BJ (cell line): ENCODE measurements at places on chromosomes 5 and 9. TPM values are rescaled to one million over a fixed set of nuclear protein-coding genes. Genes with fewer than 3 reads are reported as not detected.

SARDH gene
- polyA plus RNA-seq = 0.12 and 0.53 TPM in 2 replicates

PTPRD gene
- 0.39 and 0.48 TPM in 2 replicates for polyA plus RNA-seq

HNRNPA0 gene
- polyA plus RNA-seq = 10.2 and 10.3 TPM in 2 replicates

BTNL3 gene
- not detected in 2 replicates for polyA plus RNA-seq

COL23A1 gene
- polyA plus RNA-seq = not detected in 2 replicates

CCDC192 gene
- not detected in 2 replicates for polyA plus RNA-seq

TMOD1 gene
- 0.06 and 0.15 TPM in 2 replicates for polyA plus RNA-seq

WNT8A gene
- polyA plus RNA-seq = not detected in 2 replicates

GRIA1 gene
- polyA plus RNA-seq = 6.7 and 9.9 TPM in 2 replicates

PTGDS gene
- polyA plus RNA-seq = 0.31 and 0.58 TPM in 2 replicates

DRD1 gene
- polyA plus RNA-seq = 0.01 TPM in 1 of 2 replicates, not detected in the other

INSYN2B gene
- 2.0 and 2.4 TPM in 2 replicates for polyA plus RNA-seq

UCK1 gene
- polyA plus RNA-seq = 20.1 and 24.9 TPM in 2 replicates

TMEM203 gene
- 37.8 and 43.8 TPM in 2 replicates for polyA plus RNA-seq

PTGS1 gene
- 72.6 and 102 TPM in 2 replicates for polyA plus RNA-seq

KCNV2 gene
- polyA plus RNA-seq = not detected in 2 replicates

FOXD4L4 gene
- polyA plus RNA-seq = not detected in 2 replicates

HSPB3 gene
- 14.4 and 22.2 TPM in 2 replicates for polyA plus RNA-seq

FOXD4L5 gene
- polyA plus RNA-seq = not detected in 2 replicates

PRLR gene
- 0.34 and 0.59 TPM in 2 replicates for polyA plus RNA-seq

PLK2 gene
- polyA plus RNA-seq = 20.7 and 21.7 TPM in 2 replicates

TMEM171 gene
- polyA plus RNA-seq = 4.4 and 5.3 TPM in 2 replicates

NR2F1-AS1 gene
- 13.7 and 27.3 TPM in 2 replicates for polyA plus RNA-seq

ANKRD31 gene
- polyA plus RNA-seq = 0.02 and 0.07 TPM in 2 replicates

SLC4A9 gene
- polyA plus RNA-seq = not detected in 2 replicates

SLC6A3 gene
- polyA plus RNA-seq = not detected in 2 replicates

ANKRD20A1 gene
- polyA plus RNA-seq = 0.02 and 0.17 TPM in 2 replicates

ZNF474 gene
- 0.06 and 0.22 TPM in 2 replicates for polyA plus RNA-seq

ORM2 gene
- not detected in 2 replicates for polyA plus RNA-seq

PCDHA11 gene
- polyA plus RNA-seq = not detected in 2 replicates

DYNC2I2 gene
- 22.0 and 50.4 TPM in 2 replicates for polyA plus RNA-seq

SHISAL2B gene
- not detected in 2 replicates for polyA plus RNA-seq

CSNK1G3 gene
- 9.8 and 21.7 TPM in 2 replicates for polyA plus RNA-seq

GPRIN1 gene
- polyA plus RNA-seq = 1.9 and 2.4 TPM in 2 replicates

ZNG1A gene
- polyA plus RNA-seq = 7.0 and 19.7 TPM in 2 replicates

ALG2 gene
- polyA plus RNA-seq = 47.6 and 64.7 TPM in 2 replicates

TESK1 gene
- 23.2 and 32.6 TPM in 2 replicates for polyA plus RNA-seq

AGXT2 gene
- polyA plus RNA-seq = not detected in 2 replicates
